ENCODE measurements at places on chromosomes 3 and 15.

- no peak for DNase-seq
These were observed 29.6 kb downstream of the SEC61A1 start for GRCh38 chr3:128081846-128082245.

- DNase-seq: peak; percentile 6
These were observed 287.8 kb upstream of the MCTP2 start for GRCh38 chr15:93943586-93943985.

DNA sequence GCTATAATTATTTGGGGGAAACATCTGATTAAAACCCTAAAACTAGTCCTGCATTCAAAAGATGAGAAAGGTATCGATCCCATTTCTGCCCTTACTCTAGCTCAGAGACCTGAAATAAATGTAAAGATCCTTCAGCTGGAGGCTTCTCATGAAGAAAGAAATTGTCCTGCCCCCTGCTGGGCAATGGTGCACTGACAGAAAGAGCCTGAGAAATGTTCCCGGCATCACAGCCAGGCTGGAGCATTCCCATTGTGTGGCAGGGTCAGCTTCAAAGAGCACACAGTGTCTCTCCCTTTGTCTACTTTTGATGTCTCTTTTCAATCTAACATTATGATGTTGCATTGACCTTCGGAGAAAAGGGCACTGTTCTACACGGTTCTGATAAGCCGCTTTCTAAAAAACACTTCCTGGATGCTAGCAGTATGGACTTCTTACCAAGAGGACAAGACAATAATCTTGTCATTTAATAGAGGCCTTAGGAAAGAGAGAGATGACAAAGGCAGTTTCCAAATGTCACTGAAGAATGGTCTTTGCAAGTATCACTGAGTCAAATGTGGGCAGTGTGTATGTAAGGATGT is 287.5 kb downstream of the MAGI1 start:
- DNase-seq: peak; percentile 67

GRCh38 chr3:29826712-29827111 is 545.8 kb downstream of the RBMS3 start:
- DNase-seq: no peak

DNA sequence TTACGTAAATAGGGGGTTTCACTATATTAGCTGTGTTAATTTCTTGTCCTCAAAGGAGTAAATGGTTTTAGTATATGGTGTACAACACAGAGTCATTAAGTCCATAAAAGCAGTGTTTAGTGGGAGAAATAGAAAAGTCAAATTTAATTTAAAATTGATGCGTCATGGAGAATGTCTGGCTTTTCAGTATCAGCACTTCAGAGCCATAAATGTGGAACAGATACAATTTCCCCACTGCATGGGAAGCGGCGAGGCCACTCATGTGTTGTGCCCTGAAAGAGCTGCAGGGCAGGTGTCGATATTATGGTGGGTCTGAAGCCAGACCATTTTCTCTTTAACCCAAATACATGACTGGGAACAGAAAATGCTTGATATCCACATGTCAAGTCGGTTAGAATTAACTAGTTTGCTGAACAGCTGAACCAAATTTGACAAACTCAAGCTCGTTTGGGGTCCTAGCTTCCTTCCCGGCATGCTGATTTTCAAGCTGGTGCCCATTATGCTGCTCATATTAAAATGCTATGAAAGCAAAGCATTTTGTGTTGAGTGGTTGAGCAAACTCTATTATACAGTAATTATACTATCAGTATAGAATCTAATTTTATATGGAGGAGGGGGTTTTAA is 364.6 kb upstream of the TBL1XR1 start:
- DNase-seq: no peak

- DNase-seq: no peak
These were observed 64.5 kb downstream of the FEM1B start for GRCh38 chr15:68341760-68342725.

- no peak for DNase-seq
These were observed 521.1 kb downstream of the NR2F2 start for GRCh38 chr15:96851613-96852012.

DNA sequence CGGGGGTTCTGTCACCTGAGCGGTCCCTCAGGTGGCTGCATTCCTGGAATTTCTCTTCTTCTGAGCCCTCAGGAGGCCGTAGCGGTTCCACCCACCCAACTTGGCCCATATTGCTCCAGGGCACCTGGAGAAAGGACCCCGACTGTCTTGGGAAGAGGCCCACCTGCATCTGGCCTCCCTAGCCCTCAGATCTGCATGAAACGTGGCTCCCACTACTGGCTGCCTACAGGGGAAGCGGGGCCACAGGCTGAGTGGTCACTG is 9.9 kb upstream of the ANPEP start:
- no peak for DNase-seq

DNA sequence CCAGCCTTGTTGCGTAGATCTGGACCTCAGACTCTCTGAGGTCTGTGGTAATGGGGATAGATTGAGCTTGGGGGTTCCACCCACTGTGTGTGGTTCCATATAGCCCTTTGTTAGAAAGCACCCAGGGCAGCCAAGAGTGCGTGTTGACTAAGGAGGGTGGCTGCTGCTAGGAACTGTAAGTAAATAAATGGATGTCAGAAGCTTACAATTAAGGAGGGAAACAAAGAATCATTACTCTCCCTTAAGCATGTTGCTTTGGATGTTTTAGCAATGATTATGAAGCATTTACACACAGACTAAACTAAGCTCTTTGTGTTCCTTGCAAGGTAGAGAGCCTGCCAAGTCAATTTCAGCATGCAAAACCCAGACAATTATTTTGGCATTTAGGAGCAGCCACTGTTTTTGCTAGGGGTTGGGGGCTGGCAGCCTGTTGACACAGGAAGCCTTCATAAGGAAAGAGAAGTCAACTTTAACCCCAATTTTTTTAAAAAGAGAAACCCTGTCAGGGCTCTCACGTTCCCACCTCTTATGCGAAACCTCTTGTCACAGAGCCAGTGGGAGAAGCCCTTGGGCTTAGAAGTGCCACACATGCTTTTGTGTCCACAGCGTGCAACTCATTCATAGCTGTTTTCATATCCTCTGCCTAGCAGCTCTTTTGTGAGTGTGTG is 127.8 kb downstream of the CMSS1 start:
- no peak for DNase-seq

DNA sequence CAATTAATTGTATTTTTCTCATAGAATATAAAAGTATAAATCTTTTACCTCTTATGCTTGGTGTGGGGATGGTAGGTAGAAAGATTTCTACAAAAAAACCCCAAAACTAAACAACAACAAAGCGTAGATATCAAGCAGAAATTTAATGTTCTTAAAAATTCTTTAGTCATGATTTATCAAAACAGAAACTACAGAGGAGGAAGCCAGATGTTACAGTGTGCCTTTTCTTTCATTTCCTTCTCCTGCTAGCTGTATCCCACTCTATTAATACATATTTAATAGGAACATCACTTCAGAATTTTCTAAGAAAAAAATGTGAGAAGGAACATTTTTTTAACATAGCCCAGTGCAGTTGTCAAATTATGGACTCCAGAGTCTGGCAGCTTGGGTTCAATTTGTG is 420.6 kb downstream of the TUSC7 start:
- no peak for DNase-seq

DNA sequence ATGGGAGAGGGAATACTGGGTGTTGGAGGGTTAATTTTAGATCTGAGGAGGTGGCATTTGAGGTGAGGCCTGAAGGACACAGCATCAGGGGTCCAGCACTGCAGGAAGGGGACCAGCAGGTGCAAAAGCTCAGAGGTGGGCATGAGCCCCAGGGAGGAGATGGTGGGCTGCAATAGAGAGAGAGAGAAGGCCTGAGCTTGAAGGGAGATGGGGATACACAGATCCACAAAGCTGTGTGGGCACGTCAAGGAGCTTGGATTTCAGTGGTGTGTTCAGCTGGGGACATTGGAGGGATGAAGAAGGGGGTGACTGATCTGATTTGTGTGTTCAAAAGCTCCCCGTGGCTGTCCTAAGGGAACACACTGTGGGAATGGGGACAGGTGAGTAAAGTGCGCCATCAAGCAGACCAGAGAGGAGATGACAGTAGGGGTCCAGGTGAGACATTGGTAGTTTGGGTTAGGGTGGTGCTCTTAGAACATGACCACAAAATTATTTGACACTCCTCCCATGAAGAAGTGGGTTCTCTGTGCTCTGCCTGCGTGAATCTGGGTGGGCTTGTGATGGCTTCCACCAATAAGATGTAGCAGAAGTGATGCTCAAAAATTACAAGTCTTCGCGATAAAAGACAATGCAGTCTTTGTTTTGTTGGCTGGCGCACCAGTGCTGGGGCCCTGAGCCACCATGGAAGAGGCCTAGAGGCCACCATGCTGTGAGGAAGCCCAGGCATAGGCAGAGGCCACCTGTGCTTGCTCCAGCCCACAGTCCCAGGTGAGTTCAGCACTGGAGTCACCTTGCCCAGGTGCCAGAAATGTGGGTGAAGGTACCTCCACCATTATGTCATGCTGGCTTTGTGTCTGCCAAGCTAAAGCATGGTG is 1.9 kb upstream of the WNT7A start:
- no peak for DNase-seq

GRCh38 chr3:16665282-16665741 is 60.1 kb upstream of the DAZL start:
- DNase-seq: no peak

- DNase-seq: no peak
These were observed 48.7 kb upstream of the VILL start for GRCh38 chr3:37941608-37942508.

DNA sequence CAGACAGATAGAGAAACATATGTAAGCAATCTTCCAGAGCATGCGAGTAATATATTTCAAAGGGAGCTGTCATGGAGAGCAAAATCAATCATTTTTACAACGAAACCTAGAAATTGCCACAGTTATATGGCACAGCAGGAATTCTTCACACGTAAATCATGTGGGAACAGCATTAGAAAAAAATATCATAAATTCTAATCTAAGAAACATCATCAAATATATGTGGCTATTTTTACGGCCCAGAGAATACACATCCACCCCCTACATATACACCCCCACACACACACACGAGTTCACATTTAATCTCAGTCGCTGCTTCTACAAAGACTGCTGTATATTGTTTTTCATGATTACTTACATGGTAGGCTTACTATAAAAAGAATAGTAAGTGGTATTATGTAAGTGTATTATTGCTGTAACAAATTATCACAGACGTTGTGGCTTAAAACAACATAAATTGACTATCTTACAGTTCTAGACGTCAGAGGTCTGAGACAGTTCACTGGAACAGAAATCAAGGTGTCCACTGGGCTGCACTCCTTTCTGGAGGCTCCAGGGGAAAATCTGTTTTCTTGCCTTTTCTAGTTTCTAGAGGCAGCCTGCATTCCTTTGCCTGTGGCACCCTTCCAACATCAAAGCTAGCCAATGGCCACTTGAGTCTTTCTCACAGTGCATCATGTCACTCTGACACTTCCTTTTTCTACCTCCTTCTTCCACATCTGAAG is 363.3 kb downstream of the ULK4 start:
- no peak for DNase-seq

DNA sequence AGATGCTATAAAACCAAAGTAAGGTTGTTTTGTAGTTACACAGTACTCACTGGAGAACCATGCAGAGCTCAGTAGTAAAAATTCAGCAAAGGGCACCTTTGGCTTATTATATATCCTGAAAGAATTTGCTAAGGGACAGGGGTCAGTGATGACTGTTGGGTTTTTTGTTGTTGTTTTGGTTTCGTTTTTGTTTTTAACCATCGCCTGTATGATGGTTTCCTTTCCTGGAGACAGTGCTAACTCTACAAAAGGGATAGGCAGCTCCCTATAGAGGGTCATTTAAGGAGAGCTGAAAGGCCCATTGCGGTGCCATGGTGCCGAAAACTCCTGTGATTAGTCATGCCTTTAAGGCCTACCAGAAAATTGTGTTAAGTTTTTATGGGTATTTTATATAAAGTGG is 118.2 kb upstream of the GOLIM4 start:
- peak; percentile 72 for DNase-seq

- peak; percentile 47 for DNase-seq
These were observed 5.6 kb downstream of the FOXL2 start for GRCh38 chr3:138941259-138941885.

DNA sequence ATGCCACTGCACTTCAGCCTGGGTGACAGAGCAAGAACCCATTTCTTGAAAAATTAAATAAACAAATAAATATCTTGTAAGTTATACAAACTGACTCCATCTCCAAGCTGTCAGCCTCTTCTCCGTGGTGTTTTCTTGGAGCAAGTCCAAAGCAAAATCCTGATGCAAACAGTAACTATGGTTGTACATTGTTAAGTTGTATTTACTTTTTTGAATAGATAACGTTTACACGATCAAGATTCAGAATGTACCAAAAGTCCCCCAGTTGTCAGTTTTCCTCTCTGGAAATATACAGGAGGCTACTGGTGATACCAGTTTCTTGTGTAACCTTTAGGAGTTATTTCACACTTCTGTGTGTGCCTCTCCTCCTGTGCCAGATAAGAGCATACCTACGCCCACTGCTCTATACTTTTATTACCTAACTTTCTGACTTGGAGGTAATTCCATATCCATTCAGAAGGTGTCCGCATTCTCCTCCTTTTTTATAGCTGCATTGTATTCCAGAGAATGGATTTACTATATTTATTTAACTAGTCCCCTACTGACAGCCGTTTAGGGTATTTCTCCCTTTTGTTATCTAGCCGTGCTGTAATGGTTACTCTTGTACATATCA is 14.2 kb downstream of the CMTM7 start:
- DNase-seq: no peak

DNA sequence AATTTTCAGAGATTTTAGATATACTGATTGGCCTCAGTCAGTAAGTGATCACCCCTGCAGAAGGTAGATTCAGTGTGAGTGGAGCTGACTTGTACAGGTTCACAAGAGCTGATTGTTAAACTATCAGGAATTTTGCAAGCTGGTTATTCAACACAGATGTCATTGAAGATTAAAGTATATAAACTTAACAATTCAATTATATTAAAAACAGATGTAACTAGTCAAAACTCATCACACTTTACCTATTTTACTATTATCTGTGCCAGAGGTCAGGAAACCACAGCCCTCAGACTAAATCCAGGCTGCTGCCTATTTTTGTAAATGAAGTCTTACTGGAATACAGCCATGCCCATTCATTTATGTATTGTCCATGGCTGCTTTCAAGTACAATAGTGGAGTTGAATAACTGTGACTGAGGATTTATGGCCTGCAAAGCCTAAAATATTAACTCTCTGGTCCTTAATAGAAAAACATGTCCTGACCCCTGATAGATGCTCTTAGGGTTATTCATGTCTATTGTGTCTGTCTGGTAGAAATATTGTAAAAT is 429.3 kb upstream of the PDZRN3 start:
- DNase-seq: no peak

GRCh38 chr15:69031013-69032001 is 16.8 kb downstream of the NOX5 start:
- DNase-seq: peak; percentile 83

- DNase-seq: peak; percentile 61
These were observed 23.7 kb upstream of the TPRG1 start for GRCh38 chr3:189148081-189148507.

DNA sequence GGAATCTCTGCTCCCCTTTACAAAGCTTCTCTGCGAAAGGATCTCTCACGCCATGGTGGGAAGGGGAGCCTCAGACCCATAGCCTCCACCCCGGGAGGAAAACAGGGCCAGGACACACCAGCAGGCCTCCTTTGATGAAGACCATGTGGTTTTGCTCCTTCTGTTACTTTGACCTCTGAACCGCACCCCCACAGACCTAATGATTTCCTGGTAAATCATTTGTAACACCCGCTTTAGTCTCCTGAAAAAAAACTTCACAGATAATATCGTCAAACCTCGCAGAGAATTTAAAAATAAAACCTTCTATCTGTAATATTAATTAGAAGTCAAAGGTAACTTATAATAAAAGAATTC is 18.3 kb downstream of the CPN2 start:
- DNase-seq: no peak

Measured in OCI-M1 (cell line).